Mammary epithelial cell (primary cell): ENCODE measurements at places on chromosomes 13 and 19.
A peak's percentile ranks its signal among the peaks of the same experiment; 100 is the strongest.

GRCh38 chr19:14103310-14103709 is 12.8 kb upstream of the SAMD1 start:
- DNase-seq = no peak

GRCh38 chr13:43301346-43301969 is 278.1 kb downstream of the DNAJC15 start:
- no peak for DNase-seq

DNA sequence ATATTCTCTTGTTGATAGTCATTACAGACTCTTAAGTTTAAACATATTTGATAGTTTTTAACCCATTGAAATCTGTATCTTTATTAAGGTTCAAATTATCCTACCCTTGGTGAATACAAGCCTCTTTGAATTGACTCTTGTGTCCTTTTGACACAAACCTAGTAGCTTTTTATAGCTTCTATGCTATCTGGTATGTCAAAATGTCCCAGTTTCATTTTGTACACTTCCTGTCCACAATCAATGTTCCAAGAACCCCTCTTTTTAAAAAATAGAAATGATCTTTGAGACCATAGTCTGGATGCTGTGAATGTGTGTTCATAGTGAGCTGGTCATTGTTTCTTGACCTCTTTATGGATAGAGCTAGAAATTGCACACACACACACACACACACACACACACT is 39.2 kb upstream of the FGF14 start:
- no peak for DNase-seq

- DNase-seq = peak; percentile 9
Observed at GRCh38 chr19:49589502-49589905, 1.5 kb upstream of the PRR12 start.

GRCh38 chr13:98370261-98370660 is 193.2 kb upstream of the RNF113B start:
- DNase-seq = no peak

- DNase-seq = no peak
Observed at GRCh38 chr13:114104655-114105520, 27.5 kb downstream of the RASA3 start.

- DNase-seq = no peak
Observed at GRCh38 chr19:39419003-39419402, 6.5 kb downstream of the PLEKHG2 start.

- peak; percentile 95 for DNase-seq
Observed at GRCh38 chr19:37172368-37173366, at the start of gene ZNF585A. Gene ZNF585A (minus strand): TSS chr19:37172695. CDS start chr19:37169910, 2,785 bp downstream.

DNA sequence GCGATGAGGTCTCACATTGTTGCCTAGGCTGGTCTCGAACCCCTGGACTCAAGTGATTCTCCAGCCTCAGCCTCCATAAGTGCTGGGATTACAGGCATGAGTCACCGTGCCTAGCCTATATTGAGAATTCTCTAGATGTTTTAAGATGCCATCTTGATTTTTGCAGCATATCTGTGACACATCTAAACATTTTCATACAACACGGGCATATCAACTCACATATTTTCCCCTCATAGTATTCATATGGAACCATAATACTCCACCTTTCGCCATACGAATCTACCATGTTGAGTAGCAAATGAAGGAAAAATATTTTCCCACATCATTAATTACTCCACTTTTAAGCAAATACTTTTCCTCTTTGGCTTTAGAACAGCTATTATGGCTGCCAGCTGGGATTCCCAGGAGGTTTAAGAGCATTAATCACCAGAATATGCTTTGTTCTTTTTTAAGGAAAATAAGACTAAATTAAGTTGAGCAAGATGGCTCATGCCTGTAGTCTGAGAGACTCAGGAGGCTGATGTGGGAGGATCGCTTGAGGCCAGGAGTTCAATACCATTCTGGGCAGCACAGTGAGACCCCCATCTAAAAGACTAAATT is 56.9 kb upstream of the GTF2F2 start:
- peak; percentile 11 for DNase-seq

GRCh38 chr19:12778905-12779161 is 3.5 kb upstream of the HOOK2 start:
- DNase-seq = no peak

- no peak for DNase-seq
Observed at GRCh38 chr13:73278186-73278585, 219.4 kb downstream of the KLF5 start.

DNA sequence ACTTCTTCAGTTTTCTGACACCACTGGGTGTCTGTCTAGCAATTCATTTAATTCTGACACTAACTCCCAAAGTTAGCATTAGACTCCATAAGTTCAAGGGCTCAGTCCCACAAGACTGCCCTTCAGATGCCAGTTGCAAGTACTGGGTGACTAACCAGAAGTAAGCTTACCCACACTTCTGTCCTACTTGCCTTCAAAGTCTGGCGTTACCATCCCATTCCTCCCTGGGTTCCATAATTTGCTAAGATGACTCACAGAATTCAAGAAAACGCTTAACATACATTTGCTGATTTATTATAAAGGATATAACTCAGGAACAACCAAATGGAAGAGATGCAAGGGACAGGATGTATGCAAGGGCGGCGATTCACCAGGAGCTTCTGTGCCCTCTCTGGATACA is 45.5 kb upstream of the NPAS1 start:
- DNase-seq = no peak

GRCh38 chr13:72643311-72643989 is 84.0 kb downstream of the MZT1 start:
- DNase-seq = peak; percentile 32

DNA sequence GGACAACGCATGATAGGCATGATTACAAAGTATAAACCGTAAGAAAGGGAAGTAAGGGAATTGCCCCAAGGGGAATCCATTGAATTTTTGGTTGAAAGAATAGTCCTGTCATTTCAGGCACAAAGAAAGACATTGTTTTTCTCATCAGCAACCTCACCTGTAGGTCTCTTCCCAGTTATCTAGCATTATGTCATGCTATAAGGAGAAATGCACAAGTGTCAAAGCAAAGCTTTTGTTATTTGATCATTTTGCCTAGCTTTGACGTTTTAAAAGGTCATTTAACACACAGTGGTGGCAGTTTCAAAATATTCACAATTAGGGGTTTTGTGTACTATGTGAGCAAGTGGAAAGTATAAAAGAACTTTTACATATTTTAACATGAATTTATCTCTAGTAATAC is 796.2 kb upstream of the MIR17HG start:
- no peak for DNase-seq

GRCh38 chr13:75454497-75454896 is 27.5 kb downstream of the TBC1D4 start:
- DNase-seq = peak; percentile 76

DNA sequence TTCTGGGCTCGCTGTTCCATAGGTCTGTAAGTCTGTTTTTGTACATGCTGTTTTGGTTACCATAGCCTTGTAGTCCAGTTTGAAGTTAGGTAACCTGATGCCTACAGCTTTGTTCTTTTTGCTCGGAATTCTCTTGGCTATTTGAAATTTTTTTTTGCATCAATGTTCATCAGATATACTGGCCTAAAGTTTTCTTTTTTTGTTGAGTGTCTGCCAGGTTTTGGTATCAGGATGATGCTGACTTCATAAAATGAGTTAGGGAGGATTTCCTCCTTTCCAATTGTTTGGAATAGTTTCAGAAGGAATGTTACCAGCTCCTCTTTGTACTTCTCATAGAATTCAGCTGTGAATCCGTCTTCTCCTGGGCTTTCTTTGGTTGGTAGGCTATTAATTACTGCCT is 397.8 kb upstream of the HTR2A start:
- no peak for DNase-seq

DNA sequence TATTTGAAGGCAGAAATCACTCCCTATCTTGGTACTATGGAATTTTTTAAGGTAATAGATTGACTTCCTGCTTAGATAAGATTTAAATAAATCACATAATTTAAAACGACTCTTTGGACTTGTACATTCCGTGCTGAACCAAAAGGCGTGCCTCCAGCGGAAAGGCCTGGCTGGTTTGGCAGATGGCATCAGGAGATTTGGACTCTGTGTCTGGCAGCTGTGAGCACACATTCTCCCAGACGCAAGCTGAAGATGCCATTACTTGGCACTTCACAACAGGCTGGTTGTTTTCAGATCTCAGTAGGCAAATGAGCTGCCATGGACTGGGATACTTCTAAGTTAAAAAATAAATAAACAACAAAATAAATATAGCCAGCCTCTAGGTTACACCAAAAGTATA is 104.5 kb upstream of the SLC15A1 start:
- no peak for DNase-seq

DNA sequence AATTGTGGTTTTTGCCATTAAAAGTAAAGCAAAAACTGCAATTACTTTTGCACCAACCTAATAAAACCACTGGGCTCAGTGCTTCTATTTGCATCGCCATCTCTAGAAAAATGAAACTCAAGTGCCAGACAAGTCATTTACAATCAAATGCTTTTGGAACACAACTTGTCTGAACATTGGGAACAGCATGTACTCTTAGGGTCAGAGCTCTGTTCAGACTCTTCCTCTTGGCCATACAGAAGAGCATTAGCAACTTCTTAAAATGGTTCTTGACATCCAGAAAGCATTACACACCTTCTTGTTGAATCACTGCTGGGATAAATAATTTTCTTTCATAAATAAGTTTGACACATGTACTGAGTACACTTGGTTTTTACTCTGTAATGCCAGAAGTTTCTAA is 272.5 kb downstream of the DCLK1 start:
- no peak for DNase-seq

GRCh38 chr13:43401361-43401760 is 378.0 kb downstream of the DNAJC15 start:
- no peak for DNase-seq

DNA sequence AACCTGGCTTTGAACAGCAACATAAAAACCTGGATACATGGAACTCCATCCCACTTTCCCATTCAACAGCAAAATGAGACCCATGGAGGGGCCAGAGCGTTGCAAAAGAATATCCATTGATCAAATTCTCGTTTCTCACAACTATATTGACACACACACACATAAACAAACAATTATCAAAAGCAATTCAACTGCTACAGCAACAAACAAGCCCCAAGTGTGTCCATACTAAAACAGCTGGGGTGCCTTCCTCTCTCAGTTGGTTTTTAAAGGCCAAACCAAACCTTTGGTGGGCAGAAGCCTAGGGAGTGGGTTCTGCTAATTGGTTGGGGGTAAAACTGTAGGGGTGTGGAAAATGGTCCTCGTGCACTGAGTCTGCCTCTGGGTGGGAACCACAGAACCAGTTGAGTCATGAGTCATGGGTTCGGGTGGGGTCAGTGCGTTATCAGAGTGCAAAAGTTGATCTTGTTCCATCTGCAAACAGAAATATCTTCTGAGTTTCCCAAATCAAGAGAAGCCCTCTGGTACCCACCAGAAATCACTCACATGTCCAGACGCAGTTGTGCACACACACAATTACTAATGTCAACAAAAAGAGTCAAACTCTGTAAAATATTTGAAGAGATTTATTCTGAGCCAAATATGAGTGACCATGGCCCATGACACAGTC is 18.5 kb downstream of the GPR42 start:
- DNase-seq = no peak

- no peak for DNase-seq
Observed at GRCh38 chr13:76455960-76456359, 430.2 kb downstream of the KCTD12 start.

- DNase-seq = no peak
Observed at GRCh38 chr19:16721051-16721450, 1.4 kb downstream of the NWD1 start.

- DNase-seq = peak; percentile 84
Observed at GRCh38 chr13:75417656-75418055, 64.3 kb downstream of the TBC1D4 start.

GRCh38 chr19:343941-344624 is 513 bp downstream of the MIER2 start:
- no peak for DNase-seq

GRCh38 chr19:30676990-30677679 is 305.0 kb downstream of the ZNF536 start:
- no peak for DNase-seq

- DNase-seq = no peak
Observed at GRCh38 chr13:52808842-52809219, 39.6 kb downstream of the PCDH8 start.

- no peak for DNase-seq
Observed at GRCh38 chr19:10881403-10882107, 10.2 kb downstream of the CARM1 start.

DNA sequence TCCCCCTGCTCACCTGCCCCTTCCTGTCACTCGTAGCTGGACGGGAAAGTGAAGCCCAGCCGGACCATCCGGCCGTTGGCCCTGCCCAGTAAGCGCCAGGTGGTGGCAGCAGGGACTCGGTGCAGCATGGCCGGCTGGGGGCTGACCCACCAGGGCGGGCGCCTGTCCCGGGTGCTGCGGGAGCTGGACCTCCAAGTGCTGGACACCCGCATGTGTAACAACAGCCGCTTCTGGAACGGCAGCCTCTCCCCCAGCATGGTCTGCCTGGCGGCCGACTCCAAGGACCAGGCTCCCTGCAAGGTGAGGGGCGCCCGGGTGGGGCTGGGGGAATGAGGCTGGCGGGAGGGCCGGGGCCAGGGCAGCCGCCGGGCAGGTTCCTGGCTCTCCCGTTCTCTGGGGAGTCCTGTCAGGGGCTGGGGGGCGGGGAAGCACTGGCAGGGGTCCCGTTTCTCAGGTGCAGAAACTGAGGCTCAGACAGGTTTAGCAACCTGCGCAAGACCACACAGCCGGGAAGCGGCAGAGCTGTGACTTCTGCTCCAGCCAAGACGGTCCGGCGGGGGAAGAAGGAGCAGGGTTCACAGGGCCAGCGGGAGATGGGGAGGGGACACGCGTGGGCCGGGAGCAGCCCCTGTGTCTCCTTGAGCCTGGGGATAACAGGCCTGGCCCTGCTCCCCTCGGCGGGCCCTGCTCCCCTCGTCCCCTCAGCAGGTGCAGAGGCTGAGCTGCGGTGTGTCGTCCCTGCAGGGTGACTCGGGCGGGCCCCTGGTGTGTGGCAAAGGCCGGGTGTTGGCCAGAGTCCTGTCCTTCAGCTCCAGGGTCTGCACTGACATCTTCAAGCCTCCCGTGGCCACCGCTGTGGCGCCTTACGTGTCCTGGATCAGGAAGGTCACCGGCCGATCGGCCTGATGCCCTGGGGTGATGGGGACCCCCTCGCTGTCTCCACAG is 5.3 kb downstream of the GZMM start:
- no peak for DNase-seq

GRCh38 chr19:45333609-45334303 is 6.8 kb upstream of the KLC3 start:
- DNase-seq = no peak

DNA sequence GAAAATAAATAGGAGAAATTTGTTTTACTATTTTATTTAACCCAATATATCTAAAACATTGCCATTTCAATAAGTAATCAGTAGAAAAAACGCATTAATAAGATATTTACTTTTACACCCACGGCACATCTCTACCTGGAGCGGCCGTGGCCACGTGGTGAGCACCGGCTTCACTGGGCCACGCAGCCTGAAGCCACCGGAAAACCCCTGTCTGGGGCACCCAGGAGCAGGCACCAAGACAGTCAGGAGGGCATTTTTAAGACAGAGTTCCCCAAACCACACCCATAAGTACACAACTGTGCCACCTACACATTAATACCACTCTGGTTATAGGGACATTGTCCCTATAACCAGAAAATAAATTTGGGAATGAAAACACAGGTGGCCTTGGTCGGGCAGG is 80.9 kb downstream of the SPACA7 start:
- no peak for DNase-seq

- DNase-seq = no peak
Observed at GRCh38 chr19:39916236-39916635, 18.2 kb downstream of the FCGBP start.

- DNase-seq = no peak
Observed at GRCh38 chr13:48866249-48866648, 109.5 kb upstream of the FNDC3A start.
